Activated CD4-positive, CD25-positive, alpha-beta regulatory T cell (primary cell): ENCODE measurements at places on chromosomes 4 and X.

GRCh38 chr4:121696170-121696580 lies 605 bp downstream of the ANXA5 start:
- DNase-seq, result peak; percentile 33

DNA sequence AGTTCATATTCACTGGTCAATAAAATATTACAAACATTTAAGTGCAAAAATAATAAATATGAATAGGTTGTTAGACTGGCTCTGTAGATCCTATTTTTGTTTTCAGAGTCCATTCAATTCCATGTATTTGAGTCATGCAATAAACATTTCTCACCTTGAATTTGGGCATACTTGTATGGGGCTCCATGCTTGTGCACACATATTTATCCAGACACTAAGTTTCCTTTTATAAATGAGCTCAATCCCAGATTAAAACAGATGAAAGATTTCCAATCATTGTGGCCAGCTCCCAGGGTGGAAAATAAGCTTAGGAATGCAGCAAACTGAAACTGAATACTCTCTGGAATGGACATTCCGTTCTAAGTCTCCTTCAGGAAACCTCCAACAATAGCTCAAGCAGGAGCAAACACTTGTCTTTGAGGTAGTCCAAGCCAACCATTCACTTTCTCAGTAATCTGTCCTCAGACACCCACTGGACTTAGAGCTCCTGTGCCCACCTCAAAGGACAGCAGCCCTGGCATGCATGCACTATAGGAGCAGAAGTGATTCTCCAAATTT lies 16.4 kb downstream of the DMD start:
- no peak for DNase-seq

DNA sequence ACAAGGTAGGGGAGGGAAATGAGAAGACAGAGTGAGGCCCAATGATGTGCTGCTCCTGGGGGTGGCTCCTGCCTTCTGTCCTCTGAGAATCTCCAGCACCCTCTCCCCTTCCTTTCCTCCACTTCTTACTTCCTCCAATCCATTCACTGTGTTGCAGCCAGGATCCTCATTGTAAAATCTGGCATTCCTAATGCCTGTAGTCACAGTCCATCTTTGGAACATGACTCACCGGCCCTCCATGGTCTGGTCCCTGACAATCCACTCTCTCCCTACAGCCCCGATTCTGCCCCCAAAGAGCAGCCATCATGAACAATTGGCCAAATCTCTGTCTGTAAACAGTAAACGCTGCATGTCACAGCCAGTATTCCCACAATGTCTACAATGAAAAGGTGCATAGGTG lies 72.9 kb downstream of the CLNK start:
- DNase-seq, result no peak

DNA sequence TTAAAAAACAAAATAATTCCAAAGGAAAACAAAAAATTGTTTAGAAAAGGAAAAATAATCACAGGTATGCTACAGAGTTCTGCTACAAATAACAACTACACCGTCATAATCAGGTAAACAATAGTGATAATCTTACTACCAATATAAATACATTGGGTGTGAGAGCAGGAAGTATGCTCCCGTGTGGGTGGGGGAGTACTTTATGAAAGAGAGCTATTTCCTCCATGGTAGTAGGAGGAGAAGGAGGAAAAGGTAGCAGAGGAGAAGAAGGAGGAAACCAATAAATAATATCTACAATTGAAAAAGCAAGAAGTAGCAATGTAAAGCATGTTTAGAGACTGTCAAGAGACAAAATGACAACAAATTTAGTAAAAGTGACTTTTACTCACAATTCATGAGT lies 35.1 kb downstream of the TEC start:
- DNase-seq, result no peak

GRCh38 chrX:19403696-19404095 lies 60.0 kb downstream of the PDHA1 start:
- no peak for DNase-seq

GRCh38 chr4:121650741-121651140 lies 46.0 kb downstream of the ANXA5 start:
- no peak for DNase-seq

DNA sequence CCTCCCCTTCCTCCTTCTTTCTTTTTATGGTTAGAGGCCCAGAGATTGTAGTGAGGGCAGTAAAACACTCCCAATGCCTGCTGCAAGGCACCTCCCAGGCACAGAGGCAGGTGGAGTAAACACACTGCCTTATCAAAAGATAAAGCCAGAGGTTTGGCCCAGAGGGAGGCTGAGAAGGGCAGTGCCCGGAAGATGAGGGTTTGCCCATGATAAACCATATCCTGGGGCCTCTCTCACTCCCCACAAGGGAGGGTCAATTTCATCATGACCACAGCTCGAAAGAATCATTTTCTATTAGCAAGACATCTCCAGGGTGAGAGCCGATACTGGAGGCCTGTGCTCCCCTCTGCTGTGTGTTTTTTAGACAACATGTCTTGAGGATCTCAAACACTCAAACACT lies 98.5 kb upstream of the FAM9C start:
- DNase-seq, result no peak

DNA sequence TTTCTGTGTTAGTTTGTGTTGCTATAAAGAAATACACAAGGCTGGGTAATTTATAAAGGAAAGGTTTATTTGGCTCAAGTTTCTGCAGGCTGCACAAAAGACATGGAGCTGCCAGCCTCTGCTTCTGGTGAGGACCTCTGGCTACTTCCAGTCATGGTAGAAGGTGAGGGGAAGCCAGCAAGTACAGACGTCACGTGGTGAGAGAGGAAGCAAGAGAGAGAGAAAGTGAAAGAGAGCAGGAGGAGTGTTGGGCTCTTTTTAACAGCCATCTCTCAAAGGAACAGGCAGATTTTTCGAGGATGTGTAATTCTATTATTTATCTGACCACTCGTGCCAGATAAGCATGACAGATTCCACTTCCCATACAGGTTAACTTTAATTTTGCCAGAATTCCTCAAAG lies 1199.1 kb downstream of the ADGRL3 start:
- no peak for DNase-seq

DNA sequence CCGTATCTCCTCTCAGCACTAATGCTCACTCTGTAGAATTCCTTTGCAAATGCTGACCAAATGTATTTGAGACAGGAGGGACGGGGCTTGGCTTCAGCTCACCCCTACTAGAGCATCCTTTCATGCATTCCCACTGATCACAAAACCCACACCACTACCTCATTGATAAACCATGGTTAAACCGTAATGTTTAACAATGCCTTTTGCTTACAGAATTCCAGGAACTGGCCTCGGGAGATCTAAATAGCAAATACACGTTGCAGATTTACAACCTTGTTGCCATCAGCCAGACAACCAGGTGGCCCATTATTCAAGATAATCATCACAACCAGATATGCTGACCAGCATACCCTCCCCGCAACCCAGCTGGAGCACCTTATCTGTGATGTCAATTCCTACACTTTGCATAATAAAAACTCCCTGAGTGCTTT lies 391.9 kb downstream of the KCTD8 start:
- no peak for DNase-seq

- no peak for DNase-seq
Observed at GRCh38 chrX:139844884-139845283, 88.0 kb downstream of the ATP11C start.

- no peak for DNase-seq
Observed at GRCh38 chr4:31246856-31247255, 526.7 kb downstream of the PCDH7 start.

GRCh38 chr4:76753814-76754213 lies 144.1 kb downstream of the SOWAHB start:
- no peak for DNase-seq

- DNase-seq, result no peak
Observed at GRCh38 chr4:106056914-106057313, 161.6 kb downstream of the NPNT start.

GRCh38 chr4:172207886-172208285 lies 394.7 kb downstream of the GALNTL6 start:
- no peak for DNase-seq

DNA sequence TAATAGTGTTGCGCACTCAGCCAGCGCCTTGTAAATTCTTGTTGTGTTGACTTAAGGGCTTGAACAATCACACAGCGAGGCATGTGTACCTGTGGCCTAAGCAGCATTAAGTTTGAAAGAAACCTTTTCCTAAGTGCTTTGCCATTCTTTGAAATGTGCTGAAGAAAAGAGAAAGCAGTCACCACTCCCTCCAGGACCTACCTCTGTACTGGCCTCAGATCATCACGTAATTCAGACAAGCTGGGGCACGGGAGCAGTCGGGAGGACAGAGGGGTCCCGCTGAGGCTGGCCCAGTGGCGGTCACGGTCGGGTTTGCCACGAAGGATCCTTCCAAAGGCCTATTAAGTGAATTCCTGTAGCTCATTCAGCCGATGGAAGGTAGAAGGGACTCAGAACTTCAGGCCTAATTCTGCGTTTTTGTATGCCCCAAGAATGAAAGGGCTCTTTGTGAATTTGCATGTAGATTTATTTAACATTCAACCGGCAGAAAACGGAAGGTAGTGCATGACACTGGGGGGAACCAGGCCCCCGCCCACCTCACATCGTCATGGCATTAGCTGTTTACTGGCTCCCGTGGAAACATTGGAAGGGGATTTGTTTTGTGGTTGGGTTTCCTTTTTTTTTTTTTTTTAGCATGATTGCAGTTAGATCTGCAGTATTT lies 106.3 kb downstream of the TRAPPC11 start:
- no peak for DNase-seq

- DNase-seq, result no peak
Observed at GRCh38 chr4:44927399-44928380, 201.3 kb upstream of the GNPDA2 start.

GRCh38 chr4:86848136-86848535 lies 1.0 kb downstream of the SLC10A6 start:
- DNase-seq, result no peak

GRCh38 chr4:142009751-142010150 lies 373.4 kb downstream of the IL15 start:
- DNase-seq, result no peak

GRCh38 chr4:21792736-21793135 lies 155.8 kb downstream of the KCNIP4 start:
- DNase-seq, result no peak

DNA sequence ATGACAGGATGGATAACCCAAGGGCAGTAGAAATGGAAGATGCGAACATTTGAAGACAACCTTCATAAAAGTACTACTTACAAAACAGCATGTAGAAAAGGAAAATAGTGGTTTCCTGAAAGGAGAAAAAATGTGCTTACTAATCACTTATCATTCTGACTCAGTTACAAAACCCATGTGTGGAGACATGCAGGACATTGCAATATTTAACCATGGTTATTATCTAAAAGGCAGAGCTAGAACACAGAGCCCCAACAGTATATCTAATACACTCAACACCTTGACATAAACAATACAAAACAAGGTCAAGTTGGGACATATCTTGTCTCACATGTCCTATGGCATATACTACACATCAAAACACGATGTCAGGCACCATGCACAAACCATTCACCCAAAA lies 55.9 kb downstream of the EIF4E start:
- no peak for DNase-seq

- DNase-seq, result no peak
Observed at GRCh38 chrX:124282580-124282979, 49.9 kb upstream of the TEX13D start.

DNA sequence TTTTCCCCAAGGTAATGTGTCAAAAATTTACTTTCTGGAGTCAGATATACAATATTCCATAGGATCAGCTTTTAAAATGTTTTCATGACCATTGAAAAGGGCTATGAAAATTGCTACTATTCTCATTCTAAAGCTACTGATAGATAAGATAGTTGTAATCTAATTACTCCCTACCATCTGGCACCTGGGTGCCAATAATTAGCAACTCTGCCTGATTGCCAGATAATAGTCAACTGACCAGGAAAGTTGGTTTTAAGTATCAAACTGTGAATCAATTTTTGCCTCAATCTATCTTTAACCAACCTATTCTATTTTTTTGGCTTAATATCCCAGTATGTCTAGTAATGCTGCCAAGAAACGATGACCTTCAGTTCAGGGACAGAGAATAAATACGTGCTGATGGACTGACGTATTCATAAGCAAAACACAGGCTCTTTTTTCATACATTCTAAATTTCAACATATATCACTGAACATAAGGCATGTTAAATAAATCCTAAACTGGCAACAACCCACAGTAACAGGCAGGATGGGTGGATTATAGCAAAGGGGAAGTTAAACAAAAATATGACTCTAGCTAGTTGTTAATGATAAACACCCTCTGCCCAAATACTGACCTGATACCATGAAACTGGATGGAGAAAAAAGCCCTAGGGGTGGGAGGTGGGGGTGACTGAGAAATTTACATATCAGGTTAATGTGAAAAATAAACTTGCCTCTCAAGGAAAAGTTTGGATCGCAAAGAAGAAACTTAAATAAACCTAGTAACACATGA lies 18.2 kb downstream of the SH3RF1 start:
- DNase-seq, result no peak

- no peak for DNase-seq
Observed at GRCh38 chr4:88033309-88033708, 25.9 kb downstream of the PKD2 start.
